PC-9 (cell line): ENCODE measurements at places on chromosomes 3 and 15.

- no peak for DNase-seq
Measured at GRCh38 chr3:40086890-40087883, 222.3 kb upstream of the EIF1B start.

DNA sequence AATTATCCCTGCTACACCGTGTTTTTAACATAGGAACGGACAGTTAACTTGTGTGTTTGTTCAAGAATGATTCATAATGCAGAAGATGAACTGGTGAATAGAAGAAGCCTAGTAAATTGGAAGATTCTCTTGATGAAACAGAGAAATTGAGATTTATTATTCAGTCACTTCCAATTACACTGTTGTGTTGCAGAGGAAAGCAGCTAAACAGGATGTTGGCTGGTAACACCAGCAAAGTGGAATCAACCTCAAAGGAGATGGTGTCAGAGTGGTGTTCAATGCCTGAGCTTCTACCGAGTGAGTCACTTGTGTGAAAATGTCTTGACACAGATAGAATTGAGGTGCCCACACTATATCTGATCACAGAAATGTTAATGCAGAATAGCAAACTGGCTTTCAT lies 399.6 kb downstream of the LPP start:
- DNase-seq = no peak

GRCh38 chr15:52078876-52079700 lies 33.5 kb downstream of the BCL2L10 start:
- DNase-seq = no peak

DNA sequence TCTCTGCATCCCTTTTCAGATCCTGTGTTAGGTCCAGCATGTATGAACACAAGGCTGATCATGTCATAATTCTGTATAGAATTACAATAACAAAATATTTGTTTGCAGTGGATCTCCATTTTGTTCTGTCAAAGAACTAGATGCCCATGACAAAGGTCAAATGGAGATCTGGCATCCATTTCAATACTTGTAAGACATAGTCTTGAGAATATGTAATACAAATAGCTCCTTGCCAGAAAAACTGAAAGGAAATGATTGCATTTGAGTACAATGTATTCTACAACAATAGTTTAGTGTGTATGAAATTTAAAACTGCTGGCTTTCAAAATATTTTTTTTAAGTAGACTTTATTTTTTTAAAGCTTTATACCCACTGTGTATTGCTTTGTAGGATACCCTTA lies 101.1 kb downstream of the CMSS1 start:
- DNase-seq = no peak

GRCh38 chr3:174859114-174859735 lies at the start of gene NAALADL2:
TSS of gene NAALADL2 (plus strand) at chr3:174859334.
- peak; percentile 27 for DNase-seq
